Suppressor macrophage treated with lipopolysaccharide for 1 hour (primary cell): ENCODE measurements at places on chromosomes 11 and 22.

- no peak for DNase-seq
Observed at GRCh38 chr22:32327066-32327465, 30.6 kb upstream of the RFPL3 start.

- DNase-seq, result no peak
Observed at GRCh38 chr11:69892237-69892985, 73.2 kb upstream of the FGF3 start.

- no peak for DNase-seq
Observed at GRCh38 chr11:62673196-62673525, 1.1 kb upstream of the LBHD1 start.

DNA sequence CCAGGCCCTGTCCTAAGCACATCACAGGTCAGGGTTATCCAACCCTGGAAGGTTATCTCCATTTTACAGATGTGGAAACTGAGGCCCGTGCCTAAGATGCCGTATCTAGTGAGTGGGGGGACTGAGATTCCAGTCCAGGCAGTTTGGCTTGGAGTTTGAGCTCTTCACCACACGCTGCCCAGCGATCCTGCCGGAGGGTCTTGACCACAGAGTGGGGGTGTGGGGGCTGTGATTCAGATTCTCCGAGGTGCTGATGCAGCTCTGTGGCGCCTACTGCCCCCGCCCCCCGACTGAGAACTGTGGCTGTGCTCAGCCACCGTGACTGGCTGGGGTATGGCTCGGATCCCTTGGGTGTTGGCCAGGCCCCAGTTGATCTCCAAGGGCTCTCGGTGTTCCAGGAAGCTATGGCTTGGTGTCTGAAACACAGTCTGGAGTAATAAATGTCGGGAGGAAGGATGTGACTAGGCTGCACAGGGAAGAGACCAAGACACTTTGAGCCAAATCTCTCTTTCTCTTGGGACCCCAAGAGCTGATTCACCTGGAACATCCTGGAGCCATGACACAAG lies 60.6 kb upstream of the RASD2 start:
- DNase-seq, result no peak

DNA sequence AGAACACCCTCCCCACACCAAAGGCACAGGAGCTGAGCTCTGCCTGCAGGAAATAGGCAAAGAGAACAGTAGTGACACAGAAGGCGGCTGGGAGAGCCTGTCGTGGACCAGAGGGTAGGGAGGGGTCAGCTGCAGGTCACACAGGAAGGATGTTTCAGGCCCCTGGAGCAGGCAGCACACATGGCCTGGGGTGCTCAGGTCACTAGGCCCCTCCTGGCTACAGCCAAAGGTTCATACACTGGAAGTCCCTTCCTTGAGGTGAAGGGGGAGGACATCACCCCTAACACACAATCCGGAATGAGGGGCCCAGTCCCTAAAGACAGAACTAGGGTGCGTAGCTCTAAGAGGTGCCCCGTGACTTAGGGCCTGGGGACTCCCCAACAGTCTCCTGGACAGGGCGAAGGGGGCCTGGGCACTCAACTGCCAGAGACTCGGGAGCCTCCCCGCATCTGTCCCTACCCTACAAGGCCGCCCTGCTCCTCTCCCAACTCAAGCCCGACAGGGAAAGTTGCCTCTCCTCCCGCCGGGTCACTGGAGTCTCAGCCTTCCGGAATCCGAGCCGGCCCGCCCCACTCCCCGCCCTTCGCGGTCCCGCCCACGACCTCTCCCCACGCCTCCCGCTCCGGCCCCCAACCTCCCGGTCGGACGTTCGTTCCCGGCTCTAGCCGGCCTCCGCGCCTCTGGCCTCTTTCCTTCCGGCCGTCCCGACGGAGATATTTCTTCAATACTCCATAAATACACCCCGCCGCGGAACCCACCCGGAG lies at the start of gene CYB5R2:
CYB5R2 (minus strand) TSS at position 541 of the 764 bp plus-strand sequence. CDS start 675 bp downstream, outside the sequence.
- peak; percentile 64 for DNase-seq

GRCh38 chr11:130219148-130219547 lies 59.6 kb downstream of the ST14 start:
- DNase-seq, result no peak

DNA sequence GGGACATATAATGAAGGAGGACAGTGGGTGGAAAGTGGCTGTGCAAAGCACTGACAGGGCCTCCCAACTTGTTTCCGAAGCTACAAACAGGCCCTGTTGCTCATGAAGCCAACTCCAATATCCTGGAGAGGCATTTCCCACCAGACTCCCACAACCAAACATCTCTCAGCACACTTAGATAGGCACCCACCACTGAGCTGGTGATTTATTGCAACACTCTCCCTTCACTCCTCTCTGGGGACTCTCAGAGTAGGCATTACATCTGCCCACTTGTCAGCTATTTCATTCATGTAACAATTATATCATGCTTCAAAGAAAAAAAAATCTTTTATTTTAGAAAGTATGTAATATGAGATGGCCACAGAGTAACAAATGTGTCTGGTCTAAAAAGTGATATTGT lies 32.1 kb upstream of the PPP2R1B start:
- DNase-seq, result no peak

- DNase-seq, result no peak
Observed at GRCh38 chr11:38278457-38279141, 1680.6 kb upstream of the RAG2 start.

DNA sequence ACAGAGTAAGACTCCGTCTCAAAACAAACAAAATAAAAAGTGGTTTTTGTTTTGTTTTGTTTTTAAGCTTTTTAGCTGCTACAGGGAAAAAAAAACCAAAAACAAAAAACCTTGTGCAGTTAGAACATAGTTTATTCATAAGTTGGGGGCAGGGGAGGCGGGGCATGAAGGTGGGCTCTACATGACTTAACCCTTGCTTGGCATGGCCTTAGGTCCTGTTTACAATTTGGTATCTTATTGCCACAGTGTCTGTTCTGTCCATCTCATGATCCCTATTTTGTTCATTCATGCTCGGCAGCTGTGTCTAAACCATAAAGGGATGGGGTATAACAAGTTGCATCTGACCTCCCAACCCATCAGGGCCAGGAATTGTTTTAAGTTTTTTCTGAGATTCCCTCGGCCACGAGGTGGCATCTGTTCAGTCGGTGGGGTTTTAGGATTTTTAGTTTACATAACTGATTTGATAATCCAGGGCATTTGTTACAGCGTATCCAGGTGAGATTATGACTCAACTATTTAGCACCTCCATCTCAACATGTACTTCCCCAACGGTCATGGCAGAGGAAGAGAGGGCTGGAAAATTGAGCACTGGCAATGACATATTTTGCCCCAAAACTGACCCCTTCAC lies 6.9 kb downstream of the AP5B1 start:
- no peak for DNase-seq
